Epithelial cell of proximal tubule (primary cell): ENCODE measurements at places on chromosomes 3 and 15.

DNA sequence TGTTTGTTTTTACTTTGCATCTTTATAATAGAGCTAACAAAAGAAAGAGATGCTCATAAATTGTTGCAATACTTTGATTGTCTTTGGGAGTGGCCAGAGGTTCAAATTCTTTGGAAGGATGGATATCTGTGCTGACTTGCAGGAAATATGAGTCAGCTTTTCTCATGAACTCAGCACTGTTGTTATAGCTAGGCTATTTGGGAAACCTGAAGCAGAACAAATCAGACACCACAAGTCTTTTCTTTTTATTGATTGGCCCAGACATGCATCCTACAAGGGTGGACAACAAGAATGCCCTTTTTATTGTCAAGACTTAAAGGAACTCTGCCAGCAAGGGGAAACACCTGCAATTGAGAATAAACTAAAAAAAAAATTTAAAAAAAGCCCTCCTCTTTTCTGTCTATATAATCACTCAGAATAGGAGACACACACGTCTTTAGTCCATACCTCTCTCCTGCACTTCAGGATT is 4.6 kb upstream of the DENND4A start:
- DNase-seq: peak; percentile 43

- DNase-seq: no peak
Measured at GRCh38 chr3:13891492-13892073, 11.7 kb upstream of the WNT7A start.

GRCh38 chr3:75978686-75979085 is 193.3 kb upstream of the ZNF717 start:
- DNase-seq: peak; percentile 73

DNA sequence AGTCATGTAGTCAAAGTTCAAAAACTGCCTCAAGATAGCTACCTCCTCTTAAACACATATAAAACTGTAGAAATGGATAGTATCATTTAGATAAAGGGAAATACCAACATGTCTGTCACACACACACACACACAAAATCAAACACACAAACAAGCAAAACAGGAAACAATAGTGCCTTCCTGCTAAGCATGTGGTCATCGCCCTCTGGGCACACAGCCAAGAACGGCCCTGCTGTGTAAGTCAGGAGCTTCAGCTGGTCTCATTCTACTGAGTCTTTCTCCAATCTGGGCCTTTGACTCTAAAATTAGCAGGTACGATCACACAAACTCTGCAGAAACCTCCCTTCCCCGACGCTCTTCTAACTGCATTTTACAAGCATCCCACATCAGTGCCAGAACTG is 272.2 kb upstream of the CHRNA7 start:
- DNase-seq: peak; percentile 1

DNA sequence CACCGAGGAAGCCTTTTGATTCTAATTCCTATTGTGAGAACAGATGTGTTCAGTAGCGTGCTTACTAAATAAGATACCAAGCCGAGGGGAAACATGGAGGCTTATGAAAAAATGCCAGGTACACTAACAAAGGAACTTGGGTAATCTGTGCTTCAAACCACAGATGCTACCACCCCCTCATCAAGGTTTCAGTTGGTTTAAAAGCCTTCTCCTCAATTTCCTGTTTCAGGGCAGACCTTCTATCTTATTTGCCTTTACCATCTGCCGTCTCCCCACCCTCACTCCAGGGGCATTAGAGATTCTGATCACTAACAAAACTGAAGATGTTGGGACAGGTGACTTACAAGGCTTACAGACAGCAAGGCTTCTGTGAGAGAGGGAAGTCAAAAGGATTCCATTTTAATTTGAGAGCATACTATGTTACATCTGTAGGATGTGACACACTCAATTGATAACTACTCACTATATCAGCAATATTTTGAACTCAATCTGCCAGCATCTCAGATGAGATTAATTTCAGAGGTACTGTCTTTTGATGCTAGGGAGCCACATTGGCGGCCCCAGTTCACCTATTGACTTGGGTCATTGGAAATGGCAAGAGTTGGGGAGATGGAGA is 60.6 kb upstream of the PLCL2 start:
- no peak for DNase-seq

GRCh38 chr3:168933614-168934013 is 729.9 kb downstream of the MECOM start:
- DNase-seq: no peak

DNA sequence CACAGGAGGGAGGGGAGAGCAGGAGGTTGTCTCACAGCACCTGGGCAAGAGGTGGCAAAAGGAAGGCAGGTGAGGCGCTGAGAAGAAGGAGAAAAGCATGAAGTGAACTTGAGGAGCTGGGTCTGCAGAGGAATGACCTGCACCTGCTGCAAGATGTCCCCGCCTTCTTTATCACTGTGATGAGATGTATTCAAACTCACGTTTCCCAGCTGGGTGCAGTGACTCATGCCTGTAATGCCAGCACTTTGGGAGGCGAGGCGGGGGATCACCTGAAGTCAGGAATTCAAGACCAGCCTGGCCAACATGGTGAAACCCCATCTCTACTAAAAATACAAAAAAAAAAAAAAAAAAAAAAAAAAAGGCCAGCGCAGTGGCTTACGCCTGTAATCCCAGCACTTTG is 22.2 kb upstream of the ZNF710 start:
- no peak for DNase-seq

- no peak for DNase-seq
Measured at GRCh38 chr15:84823282-84823878, 6.2 kb downstream of the ALPK3 start.

DNA sequence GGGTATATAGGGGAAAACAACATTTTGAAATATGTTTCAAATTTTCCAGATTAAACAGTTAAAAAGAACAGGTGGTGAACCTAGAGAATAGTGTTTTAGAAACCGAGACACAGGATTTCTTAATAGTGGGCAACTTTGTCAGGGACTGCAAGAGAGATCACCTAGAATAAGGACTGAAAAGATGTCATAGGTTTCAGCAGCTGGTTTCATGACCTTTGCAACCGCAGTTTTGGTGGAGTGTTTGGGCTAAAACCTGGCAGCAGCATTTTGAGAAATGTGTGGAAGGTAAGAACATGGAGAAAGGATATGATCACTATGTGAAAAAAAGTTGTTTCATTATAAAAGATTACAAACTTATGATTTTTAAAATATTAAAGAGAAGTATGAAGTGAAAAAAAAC is 34.9 kb downstream of the PRKCI start:
- no peak for DNase-seq

DNA sequence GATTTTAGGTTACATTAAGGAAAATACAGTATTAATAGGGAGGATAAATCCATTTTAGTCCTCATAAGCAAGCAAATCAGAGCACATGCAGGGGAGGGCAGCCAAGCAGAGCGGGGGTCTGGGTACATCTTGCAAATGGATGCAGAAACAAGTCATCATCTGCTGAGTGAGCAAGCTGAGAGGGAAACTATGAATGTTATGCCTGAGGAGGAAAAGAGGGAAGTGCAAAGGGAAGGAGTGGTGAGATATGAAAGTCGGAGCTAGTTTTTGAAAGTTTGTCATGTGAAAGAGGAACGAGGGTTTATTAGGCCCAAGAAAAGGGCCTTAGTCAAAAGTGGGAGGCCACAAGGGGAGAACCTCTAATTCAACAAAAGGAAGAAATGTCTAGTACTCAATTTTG is 15.4 kb downstream of the PTX3 start:
- DNase-seq: no peak

- DNase-seq: no peak
Measured at GRCh38 chr15:40146037-40146436, 14.8 kb upstream of the BUB1B start.

DNA sequence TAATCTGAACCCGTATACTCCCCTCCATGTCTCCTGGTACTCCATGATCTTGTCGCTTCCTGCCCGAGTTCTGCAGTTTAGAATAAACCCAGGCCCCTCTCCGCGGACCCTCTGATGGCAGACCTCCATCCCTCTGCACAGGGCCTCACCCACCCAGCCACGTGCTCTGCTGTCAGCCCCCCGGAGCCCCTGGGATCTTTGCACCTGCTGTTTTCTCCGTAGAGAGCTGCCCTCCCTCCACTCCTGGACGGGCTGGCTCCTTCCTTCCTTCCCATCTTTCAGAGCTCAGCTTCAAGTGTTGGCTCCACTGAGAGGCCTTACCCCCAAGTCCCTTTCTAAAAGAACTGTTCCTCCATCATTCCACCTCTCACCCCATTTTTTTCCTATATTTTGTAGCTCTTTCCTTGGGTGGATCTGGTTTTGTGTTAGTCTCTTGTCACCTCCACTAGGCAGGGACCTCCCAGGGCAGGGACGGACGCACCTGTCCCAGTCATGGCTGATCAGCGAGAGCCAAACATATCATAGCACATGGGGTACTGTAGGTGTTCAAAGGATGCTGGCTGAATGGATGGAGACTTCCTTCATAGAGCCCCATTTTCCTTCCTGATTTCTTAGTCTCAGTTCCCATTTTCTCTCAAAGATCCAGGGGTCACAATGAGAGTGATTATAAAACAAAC is 106.6 kb downstream of the VGLL4 start:
- DNase-seq: no peak

GRCh38 chr15:81258455-81258854 is 61.8 kb downstream of the IL16 start:
- DNase-seq: no peak

DNA sequence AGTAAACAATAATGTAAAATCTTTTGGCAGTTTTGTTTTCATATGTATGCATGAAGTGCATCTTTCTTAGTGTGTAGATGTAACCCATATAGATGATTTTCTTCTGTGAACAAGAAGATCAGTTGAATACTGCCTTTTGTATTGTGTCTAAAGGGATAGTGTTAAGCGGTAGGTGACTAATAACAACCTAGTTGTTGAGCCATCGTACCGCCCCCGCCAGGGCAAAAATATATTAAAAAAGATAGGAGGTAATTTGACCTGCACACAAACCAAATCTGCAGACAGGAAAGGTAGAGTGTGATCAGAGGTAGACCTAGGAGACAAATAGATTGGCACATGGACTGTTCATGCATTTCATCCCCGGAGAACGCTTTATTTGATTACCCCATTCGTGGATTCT is 3.3 kb upstream of the GMNC start:
- no peak for DNase-seq

GRCh38 chr3:52712291-52713212 is 6.6 kb downstream of the SPCS1 start:
- no peak for DNase-seq

- no peak for DNase-seq
Measured at GRCh38 chr15:68615301-68615700, 36.5 kb downstream of the CORO2B start.
